ENCODE measurements at places on chromosomes 1 and 21.
A peak's percentile ranks its signal among the peaks of the same experiment; 100 is the strongest.

DNA sequence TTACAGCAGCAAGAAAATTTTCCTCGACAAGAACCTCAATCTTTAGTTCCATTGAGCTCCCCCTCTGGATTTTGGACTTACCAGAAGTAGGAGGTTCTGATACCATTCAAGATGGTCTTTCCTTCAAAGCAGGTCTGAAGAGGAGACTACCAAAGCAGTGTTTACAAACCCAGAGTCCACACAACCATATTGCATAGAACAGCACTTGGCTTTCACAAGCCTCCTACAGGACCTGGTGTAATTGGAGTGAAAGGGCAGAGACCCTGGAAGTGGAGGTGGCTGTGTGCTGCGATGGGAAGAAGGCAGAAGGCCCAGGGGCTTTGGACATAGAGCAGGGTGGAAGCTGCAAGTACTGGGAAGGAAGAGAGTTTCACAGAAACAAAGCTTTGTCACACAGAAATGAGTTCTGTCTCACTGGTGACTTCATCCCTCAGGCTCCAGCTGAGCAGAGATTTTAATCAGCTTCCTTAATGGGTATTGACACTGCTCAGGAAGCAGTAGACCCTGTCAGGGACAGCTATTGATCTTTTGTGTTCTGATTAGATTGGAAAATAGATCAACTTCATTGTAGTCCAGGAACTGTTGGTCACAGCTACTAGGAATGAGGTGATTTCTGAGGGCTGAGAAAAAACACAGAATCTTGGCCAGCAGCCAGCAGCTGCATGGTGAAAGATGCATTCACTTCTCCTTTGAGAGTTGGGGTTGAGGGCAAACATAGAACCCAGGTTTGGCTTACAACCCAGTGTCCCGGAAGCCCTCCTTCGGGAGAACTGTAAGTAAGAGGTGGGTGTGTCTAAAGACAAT lies 124.0 kb downstream of the SYT2 start:
- no peak for DNase-seq

DNA sequence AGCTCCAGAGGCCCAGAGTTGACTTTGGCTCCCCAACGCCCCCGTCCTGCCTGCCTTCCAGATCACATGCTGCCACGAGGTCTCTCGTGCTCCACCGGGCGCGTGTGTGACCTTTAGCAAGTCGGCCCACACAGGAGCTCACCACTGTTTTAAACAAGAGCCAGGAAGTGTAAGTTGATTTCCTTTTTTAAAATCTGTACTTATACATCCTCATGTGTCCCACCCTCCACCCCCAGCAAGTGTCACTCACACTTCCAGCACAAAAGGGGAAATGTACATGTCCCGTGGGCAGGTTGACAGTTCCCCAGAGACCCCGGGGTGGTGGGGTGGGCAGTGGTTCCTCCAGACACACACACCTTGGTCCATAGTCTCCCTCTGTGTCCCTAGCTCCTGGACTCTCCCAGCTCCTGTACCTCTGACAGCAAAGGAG lies 84.4 kb downstream of the STUM start:
- no peak for DNase-seq

DNA sequence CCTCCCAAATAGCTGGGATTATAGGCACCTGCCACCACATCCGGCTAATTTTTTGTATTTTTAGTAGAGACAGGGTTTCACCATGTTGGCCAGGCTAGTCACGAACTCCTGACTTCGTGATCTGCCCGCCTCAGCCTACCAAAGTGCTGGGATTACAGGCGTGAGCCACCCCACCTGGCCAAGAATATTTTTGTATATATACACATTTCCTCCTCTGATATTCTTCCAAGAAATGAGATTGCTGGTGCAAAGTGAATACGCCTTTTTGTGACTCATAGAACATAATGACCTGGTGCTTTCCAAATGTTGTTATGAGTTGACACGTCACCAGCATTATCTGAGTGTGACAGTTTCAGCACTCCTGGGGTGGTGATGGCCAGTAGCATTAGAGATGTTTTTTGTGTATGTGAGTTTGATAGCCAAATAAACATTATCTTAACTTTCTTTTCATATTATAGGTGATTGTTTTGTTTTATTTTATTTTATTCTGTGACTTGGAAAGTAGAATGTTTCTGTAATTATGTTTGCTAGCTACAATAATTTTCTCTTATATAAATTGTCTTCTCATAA lies 54.9 kb downstream of the KCNK1 start:
- no peak for DNase-seq

DNA sequence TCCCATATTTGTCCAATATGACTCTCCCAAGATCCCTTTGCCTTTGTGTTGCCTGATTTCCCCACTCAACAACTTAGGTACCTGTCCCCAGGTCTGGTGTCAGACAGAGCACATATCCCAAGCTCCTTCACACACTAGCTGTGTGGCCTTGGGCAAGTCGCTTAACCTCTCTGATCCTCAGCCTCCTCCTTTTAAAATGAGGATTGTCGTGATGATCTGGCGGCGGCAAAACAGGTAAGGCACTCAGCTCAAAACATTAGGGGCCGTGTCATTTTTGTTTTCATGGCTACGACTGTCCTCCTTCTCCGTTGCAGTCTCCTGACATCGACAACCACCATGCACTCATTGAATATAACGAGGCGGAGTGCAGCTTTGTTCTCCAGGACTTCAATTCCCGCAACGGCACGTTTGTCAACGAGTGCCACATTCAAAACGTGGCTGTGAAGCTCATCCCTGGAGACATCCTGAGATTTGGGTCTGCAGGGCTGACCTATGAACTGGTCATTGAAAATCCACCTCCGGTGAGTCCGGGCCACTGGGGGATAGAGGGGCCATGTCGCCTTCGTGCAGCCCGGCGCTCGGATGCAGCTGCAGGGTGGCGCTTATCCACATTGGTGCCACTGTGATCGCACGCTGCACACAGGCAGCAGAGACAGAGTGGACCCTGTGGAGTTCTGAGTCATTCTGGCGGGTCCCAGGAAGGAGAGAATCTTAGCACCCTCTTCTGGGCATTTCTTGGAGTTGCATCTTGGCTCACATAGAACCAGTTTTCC lies 25.2 kb downstream of the FHAD1 start:
- DNase-seq, result peak; percentile 86

DNA sequence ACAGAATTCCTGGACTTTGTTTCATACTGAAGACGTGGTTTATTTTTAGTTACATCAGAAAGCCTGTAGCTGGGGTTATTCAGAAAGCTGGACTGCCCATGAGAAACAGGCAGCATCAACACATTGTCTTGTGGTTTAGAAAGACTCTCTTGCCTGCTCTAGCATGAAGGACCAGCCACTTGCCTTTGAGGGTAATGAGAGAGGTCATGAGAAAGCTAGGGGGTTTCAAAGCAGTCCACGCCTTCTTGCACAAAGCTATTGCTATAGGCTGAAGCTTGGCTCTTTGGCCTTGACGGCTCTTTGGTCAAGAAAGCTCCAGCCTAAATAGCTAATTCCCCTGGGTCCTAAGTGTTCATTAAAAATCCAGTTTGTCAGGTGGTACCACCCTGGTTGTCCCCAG lies 208.1 kb downstream of the PRDM2 start:
- DNase-seq, result no peak

DNA sequence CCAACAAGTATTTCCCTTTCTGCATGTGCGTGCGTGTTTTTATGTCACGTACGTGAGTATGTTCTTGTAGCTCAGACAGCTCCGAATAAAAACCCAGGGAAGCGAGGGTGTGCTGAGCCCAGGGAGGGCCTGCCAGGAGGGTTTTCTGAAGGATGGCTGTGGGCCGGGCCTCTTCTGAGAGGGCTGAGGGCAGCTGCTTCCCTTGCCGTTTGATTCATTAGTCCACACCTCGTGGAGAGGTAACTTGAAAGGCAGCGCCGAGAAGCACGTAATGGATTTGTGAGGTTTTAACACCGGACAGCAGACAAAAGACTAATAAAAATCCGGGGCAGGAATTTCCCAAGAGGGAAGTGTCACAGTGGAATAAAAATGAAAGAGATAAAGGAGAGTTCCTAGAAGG lies 29.5 kb downstream of the CD247 start:
- DNase-seq, result no peak

DNA sequence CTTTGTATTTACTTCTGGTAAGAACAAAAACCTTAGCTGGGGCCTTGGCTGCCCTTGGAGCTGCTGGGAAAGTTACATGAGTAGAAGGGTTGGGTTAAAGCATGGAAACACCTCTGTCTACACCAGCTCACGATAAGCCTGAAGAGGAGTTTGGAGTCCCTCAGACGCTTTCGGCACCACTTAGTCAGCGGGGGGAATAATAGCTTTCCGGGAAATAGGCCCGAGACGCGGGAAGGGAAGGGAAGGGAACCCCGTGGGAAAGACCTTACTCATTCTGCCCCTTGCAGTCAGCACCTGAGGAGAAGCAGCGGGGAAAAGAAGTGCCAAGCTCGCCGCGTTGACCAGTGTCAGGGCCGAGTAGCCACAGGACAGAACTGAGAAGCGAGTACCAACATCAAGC lies 66.4 kb upstream of the PDE9A start:
- DNase-seq, result no peak

DNA sequence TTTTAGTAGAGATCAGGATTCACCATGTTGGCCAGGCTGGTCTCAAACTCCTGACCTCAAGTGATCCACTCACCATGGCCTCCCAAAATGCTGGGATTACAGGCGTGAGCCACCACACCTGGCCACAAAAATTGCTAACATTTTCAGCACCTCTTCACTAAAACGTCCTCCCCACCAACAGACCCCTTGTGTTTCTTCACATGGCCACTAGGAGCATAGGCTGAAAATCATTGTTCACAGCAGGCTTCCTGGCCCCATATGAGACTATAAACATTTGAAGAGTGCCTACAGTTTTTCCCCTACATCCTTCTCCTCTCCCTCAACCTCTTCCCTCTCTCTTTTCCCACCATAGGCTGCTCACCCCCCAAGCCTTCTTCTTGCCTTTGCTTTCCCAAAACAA lies 28.0 kb upstream of the SFPQ start:
- DNase-seq, result no peak

GRCh38 chr1:15123925-15124324 lies 29.6 kb upstream of the TMEM51 start:
- DNase-seq, result no peak

DNA sequence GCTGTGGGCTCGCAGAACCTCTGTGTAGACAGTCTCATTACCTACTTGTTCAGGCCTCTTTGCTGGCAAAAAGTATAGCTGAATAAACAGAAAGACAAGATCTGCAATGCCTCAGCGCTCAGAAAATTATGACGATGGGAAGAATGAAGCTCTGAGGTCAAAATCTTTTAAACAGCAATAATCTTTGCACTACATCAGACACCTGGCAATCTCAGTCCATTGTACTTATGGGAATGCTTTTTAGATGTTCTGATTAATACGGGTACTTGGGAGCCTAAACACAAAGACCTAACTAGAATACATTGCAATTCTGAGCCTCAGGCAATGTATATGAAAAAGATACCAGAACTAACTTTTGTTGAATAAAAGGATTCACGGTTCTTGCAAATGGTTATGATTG lies 410.7 kb downstream of the SMYD3 start:
- DNase-seq, result no peak

GRCh38 chr1:186497651-186498050 lies 36.7 kb upstream of the PDC start:
- no peak for DNase-seq

All from vagina (tissue), 2 donors.